Esophagus squamous epithelium (tissue), 5 donors: ENCODE measurements at places on chromosomes 7 and 10.

DNA sequence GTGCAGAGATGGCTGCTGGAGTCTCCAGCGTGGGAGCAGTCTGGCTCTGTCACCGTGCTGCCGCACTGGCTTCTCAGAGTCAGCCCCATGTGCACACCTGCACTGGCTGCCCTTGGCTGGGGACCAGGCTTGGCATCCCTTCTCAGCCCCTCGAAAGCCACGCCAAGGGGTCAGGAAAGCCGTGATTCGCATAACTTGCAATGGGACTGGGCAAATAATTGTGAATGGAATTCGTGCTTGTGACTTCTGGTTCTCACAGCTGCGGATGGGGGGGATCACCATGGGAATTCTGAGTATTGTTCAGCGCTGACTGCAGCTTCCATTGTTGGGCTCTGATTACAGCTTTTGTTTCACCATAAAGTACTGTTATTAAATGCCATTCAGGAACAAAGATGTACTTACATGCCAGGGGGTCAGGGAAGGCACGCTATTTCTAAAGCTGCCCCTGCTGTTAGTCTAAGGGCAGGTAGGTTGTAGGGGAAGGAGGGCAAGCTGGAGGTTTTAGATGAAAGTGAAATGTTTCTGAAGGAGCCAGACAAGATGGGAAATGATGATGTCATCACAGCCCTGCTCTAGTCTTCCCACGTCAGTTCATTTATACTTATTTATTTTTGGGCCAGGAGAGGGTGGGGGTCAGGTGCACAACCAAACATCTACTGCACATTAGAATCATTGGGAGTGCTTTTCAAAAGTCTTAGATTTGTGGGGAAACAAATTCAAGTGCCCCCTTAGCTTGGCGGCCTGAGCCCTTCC is 5.8 kb upstream of the PLEKHA1 start:
- no peak for DNase-seq

DNA sequence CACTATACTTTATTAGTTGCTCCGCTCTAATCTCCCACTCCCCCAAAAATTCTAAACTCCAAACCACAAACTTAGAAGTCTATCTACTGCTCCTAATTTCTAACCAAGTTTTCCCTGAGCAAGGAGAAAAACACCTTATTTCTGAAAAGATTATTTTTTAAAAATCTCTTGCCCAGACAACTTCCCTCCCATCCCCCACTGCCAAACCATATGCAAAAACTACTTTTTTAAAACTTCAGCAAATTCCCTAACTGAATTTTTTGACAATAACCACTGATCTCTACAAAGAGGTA is 1.9 kb downstream of the UBE2H start:
- no peak for DNase-seq

GRCh38 chr7:147894271-147894670 is 696.3 kb upstream of the C7orf33 start:
- no peak for DNase-seq

- DNase-seq, result no peak
Observed at GRCh38 chr7:128124786-128125185, 93.5 kb upstream of the LRRC4 start.

GRCh38 chr10:103199488-103199887 is 6.4 kb upstream of the NT5C2 start:
- no peak for DNase-seq

GRCh38 chr10:110275128-110275729 is 29.5 kb downstream of the SMNDC1 start:
- no peak for DNase-seq

GRCh38 chr10:25130906-25131305 is 43.9 kb upstream of the GPR158 start:
- no peak for DNase-seq

DNA sequence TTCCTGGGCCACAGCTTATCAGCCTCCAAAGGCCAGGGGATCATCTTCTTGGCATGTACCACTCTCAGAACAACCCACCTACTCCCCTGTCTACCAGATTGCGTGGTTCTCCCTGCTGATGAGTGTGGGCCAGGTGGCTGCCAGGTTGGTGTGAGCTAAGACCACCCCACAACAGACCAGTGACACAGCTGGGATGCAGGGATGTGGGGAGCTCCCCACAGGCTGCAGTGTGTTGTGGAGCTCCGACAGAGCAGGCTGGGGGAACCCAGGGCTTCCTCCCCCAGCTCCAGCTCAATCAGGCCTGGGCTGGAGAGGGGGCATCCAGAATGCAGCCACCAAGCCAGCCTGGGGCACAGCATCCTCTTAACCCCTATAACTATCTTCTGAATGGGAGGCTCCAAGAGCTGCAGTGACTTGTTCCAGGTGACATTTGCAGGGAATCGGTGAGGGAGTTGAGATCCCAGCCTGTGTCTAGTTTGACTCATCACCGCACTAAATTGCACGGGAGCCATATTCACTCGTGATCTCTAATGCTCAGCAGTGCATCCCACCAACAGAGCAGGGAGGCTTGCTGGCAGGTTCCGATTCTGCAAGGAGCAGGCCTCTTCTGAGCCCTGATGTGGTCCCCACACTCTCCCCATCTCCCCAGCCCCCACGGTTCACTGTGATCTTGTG is 596 bp upstream of the GDF2 start:
- DNase-seq, result no peak

GRCh38 chr10:121310151-121310711 is 288.0 kb downstream of the FGFR2 start:
- no peak for DNase-seq

GRCh38 chr10:944034-944831 is 12.7 kb upstream of the LARP4B start:
- DNase-seq, result no peak

DNA sequence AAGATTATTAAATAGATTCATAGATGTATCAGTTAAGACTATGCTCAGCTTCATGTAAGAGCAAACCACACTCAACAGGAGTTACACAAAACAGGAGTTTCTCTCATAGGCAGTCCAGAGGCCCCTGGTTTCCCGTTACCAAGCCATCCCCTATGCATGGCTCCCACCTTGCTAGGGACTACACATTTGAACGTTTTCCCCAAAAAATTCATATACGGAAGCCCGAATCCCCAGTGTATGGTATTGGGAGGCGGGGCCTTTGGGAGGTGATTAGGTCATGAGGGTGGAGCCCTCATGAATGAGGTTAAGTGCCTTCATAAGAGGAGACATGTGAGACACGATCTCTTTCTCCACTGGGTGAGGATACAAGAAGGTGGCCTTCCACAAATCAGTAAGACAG is 29.1 kb downstream of the RSU1 start:
- no peak for DNase-seq

GRCh38 chr10:59894114-59894513 is 12.2 kb downstream of the CCDC6 start:
- no peak for DNase-seq

- DNase-seq, result no peak
Observed at GRCh38 chr7:23072048-23072447, 33.5 kb upstream of the KLHL7 start.

- no peak for DNase-seq
Observed at GRCh38 chr10:51918884-51919325, 219.5 kb upstream of the CSTF2T start.

DNA sequence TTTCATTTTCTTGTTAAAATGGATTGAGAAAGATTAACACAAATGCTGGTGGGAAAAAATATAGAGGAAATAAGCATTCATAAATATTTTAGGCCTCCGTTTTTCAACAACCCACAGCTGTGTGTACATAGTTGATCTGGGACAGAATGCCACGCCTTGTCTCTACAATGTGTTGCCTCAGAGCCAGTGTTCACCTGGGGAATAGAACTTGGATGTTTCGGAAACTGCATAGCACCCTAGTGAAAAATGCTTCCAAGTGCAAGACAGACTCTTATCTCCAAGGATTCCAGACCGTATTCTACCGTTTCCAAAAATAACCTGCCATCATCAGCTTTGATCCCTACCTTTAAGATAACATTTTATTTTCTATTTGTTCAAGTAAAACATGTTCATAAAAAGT is 260.9 kb downstream of the SDK1 start:
- DNase-seq, result no peak

GRCh38 chr10:71444284-71445054 is 47.7 kb downstream of the CDH23 start:
- DNase-seq, result no peak

GRCh38 chr7:98868450-98868849 is 1.4 kb downstream of the TMEM130 start:
- no peak for DNase-seq

DNA sequence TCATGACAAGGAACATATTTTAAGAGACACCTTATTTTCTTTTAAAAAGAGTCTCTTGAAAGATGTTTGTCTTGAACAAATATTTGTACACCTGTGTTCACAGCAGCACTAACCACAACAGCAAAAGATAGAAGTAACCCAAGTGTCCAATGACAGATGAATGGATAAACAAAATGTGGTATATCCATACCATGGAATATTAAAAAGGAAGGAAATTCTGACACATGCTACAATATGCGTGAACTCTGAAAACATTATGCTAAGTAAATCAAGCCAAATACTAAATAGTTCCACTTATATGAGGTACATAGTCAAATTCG is 17.8 kb downstream of the SGMS1 start:
- DNase-seq, result no peak

GRCh38 chr7:130920122-130920521 is 186.1 kb upstream of the KLF14 start:
- no peak for DNase-seq

- no peak for DNase-seq
Observed at GRCh38 chr10:58281092-58281752, 12.3 kb downstream of the CISD1 start.

GRCh38 chr7:100396421-100396982 is 23.2 kb downstream of the PILRA start:
- no peak for DNase-seq

- peak; percentile 31 for DNase-seq
Observed at GRCh38 chr7:2237109-2237602, 4.4 kb upstream of the MAD1L1 start.

DNA sequence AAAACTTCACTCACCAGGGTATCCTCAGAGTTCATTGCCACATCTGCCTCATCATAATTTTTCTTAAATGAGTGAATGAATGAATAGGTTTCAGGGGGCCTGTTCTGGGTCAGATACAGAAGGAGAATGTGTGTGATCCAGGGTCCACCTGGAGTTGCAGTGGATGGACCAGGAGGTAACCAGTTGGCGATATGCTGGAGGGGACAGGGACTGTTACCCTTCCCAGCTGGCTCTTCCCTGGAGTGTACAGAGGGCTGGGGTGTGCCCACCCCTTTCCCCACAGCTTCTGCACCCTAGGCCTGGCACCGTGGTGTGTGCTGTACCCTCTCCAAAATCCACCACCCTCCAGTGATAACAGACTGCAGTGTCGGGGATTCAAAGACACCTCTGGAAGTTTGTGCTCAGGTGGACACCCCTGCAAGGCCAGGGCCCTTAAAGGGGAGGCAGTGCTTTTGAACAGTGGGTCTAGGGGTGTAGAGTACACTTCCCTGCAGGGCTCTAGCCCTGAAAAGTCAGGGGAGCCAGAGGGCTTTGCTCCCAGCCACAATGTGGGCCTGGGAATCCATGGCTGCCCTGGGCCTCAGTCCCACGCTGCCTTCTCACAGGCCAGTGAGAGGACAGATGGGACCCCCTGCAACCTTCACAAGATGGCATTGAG is 134.4 kb upstream of the UNC5B start:
- no peak for DNase-seq

GRCh38 chr7:620056-620455 is 100.4 kb upstream of the PDGFA start:
- DNase-seq, result no peak

DNA sequence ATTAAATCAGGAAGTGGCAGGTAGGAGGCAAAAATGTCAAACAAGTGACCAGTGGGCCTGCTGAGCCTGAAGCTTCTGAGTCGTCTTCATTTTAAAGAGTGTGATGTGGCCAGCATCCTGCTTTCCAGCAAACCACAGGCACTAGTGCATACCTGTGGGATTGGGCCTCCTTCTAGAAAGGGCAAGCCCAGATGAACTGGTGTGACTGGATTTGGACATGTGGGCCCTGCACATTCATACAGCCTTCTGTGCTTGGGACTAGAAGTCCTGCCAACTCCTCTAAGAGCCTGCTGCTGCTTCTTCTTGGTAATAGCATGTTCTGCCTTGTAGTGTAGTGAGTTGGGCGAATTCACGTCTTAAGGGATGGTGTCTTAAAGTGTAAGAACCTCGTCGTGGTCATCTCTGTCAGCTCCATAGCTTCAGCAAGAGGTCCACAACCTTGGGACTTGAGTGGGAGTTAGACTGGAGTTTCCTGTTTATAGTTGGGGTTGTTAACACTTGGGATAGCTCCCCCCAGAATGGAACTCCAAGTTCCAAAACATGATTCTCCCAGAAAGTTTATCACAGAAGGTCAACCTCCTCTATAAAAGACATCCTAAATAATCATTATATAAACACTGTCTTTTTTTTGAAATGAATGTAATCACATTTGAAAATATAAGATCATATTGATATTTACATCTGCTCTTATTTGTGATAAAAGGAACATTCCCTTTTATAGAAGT is 11.2 kb downstream of the BMPER start:
- DNase-seq, result no peak

- DNase-seq, result no peak
Observed at GRCh38 chr7:41873741-41874140, 170.9 kb upstream of the INHBA start.

- no peak for DNase-seq
Observed at GRCh38 chr7:118079369-118079768, 104.6 kb upstream of the LSM8 start.

DNA sequence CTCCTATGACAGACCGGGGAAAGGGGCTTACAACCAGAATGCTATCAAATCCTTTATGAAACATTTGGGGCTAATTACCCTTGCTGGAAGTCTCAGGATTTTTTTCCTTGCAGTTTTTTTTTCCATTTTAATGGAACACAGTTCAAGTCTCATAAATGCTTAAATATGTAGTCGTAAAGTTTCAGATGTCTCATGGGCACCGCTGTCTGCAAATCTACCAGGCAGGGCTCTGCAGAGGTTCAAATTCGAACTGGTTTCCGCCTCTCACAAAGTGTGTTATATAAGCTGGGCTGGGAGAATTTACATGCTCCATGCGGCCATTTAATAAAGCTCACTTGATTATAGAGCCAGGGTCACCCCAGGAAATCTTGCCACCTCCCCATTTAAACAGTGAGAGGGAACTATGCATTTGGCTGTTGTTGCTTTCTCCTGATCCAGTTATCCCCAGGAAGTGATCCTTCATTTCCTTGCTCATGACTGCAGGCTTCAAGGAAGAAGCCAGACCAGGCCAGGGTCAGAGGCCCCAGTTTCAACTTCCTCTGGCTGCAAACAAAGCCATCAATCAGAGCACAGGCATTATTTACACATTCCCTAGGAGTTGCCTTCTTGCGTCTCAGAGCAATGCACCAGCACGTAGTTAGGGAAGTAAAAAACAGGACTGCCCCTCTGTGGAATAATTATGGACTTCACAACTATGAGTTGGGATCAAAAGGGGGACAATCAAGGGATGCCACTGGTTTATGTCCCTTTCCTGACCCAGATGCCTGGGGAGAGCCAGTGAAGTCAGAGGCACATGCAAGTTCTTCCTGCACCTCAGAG is 358.8 kb downstream of the PRPF18 start:
- DNase-seq, result no peak
